A172 (cell line): ENCODE measurements at places on chromosomes 1 and 21. TPM values are rescaled to one million over a fixed set of nuclear protein-coding genes. Genes with fewer than 3 reads are reported as not detected.

FALEC gene
- 0.55 TPM in 1 of 2 replicates, not detected in the other for total RNA-seq

CLCC1 gene
- total RNA-seq, result 36.1 and 39.7 TPM in 2 replicates

MEX3A gene
- 11.2 and 12.5 TPM in 2 replicates for total RNA-seq

PTAFR gene
- not detected in 2 replicates for total RNA-seq

SCAF4 gene
- 3.9 and 5.7 TPM in 2 replicates for total RNA-seq

ABCG1 gene
- 2.5 and 2.9 TPM in 2 replicates for total RNA-seq

OTUD7B gene
- 15.6 and 19.7 TPM in 2 replicates for total RNA-seq

FMO1 gene
- total RNA-seq, result not detected in 2 replicates

ALDH4A1 gene
- 8.4 and 10.1 TPM in 2 replicates for total RNA-seq

C1orf105 gene
- total RNA-seq, result not detected in 2 replicates

LRRC7 gene
- total RNA-seq, result 0.28 and 0.43 TPM in 2 replicates

GRCh38 chr21:37405629-37406028 is 39.1 kb downstream of the DYRK1A start:
- DNase-seq, result no peak

GRCh38 chr21:28086861-28087581 is 905.7 kb downstream of the LTN1 start:
- no peak for DNase-seq

- no peak for DNase-seq
These were observed 79.5 kb downstream of the GRIK1 start for GRCh38 chr21:29860346-29860745.

DNA sequence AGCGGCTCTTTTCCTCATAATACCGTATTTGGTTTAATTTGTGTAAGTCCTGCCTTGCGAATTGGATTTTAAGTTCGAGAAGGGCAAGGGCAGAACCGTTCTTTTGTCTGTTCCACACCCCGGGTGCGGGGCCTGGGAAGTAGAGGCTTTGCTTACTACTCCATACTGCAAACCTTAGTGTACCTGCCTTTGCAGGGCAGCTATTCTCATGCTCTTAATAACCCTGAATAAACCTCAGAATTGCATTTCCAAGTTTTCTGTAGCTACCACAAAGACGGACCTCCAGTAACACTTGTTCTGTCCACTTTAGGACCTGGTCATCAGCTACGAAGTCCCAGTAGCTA is 657 bp upstream of the HNRNPU start:
- DNase-seq, result no peak

GRCh38 chr1:107531065-107531908 is 390.4 kb downstream of the NTNG1 start:
- no peak for DNase-seq

GRCh38 chr1:117173691-117174090 is 37.0 kb downstream of the VTCN1 start:
- no peak for DNase-seq

DNA sequence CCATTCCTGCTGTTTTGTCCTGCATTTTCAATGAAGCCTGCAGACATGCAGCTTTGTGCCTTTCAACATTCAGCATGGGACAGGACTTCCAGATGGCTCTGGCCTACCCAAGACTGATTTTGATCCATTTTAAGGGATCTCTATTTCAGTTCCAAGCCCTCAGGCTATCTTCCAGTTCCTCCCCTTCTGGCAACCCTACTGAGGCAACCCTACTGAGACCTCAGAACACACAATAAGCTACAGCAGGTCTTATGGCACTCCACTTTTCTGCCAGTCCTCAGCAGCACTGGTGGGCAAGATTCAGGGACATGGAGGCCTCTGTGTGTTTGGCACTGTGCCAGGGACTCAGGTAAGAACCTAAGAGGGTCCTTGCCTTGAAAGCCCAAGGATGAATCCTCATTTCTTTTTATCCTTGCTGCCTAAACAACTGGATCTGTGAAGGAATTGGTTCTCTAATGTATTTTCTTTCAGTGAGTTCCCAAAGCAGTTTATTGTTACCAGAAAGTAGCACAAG is 50.7 kb downstream of the MAB21L3 start:
- no peak for DNase-seq

DNA sequence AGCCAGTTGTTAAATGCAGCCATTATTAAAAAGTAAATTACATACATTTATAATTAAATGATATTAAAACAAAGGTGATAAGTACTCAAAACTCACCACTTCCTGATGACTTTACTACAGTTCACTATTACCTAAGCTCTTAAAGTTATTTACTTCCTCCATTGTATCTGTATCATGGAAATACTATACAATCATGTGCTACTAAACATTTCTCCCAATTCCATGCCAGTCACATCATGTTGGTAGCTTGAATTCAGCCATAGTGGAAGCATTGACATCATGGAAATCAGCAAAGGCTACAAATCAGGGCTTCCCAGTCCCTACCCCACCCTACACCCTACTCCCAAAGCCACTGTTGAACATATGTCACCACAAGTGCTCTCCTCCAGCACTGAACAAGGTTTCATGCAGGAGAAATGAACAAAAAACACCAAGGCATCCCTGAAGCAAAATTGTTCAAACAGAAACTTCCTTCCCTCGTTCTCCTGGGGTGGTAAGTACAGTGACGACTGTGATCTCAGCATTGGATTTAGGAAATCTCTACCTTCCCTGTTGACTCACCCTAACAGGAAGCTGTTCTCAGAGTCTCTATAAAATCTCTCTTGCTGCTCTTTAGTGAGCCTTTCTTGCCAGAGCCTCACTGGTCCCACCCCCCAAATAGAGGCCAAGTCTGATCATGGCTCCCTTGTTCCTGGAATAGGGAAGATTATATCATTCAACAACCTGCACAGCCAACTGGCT is 12.7 kb downstream of the VSIG8 start:
- DNase-seq, result peak; percentile 85

- no peak for DNase-seq
These were observed 15.4 kb upstream of the KIAA0040 start for GRCh38 chr1:175207971-175208370.

- no peak for DNase-seq
These were observed 51.2 kb upstream of the EDN2 start for GRCh38 chr1:41535716-41536115.

- DNase-seq, result peak; percentile 20
These were observed 2.7 kb downstream of the LCE1F start for GRCh38 chr1:152777510-152778137.

DNA sequence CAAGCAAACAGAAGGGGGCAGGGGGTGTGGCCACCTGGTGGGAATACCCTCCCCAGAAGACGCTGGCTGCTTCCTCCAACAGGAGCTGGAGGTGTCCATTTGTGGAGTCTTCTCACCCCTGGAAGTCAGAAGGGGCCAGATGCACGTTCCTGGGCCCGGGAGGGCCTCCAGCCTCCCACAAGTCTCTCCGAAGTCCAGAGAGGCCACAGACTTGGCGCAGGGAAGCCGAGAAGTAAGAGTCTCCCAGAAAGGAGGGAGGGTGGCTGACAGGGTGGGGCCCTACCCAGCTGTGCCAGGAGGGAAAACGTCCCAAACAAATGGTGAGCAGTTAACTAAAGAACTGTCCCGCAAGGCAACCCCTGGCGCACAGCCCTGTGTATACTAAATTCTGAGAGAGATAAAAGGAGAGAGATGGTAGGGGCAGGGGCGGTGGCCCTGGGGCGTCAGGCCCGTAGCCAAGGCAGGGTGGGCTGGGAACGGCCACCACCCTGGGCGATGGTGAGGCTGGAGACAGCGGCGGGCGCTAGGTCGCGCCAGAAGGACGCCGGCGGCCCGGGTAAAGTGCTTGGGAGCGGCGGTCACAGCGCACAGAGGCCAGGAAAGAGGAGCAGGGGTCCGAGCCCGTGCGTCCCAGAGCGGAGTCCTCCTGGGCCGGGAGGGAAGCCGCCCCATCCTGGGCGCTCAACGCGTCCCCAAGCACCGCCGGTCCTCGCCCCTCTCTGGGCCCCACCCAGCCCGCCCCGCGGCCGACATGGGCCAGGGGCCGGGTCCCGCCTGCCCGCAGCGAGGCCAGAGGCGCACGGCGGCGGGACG is 1.2 kb downstream of the CHD5 start:
- DNase-seq, result no peak

- DNase-seq, result no peak
These were observed 8.3 kb upstream of the PPM1J start for GRCh38 chr1:112723511-112723839.

GRCh38 chr1:231028682-231029081 is 11.4 kb downstream of the FAM89A start:
- DNase-seq, result no peak

- no peak for DNase-seq
These were observed 14.6 kb downstream of the MAP3K21 start for GRCh38 chr1:233342086-233342485.

GRCh38 chr1:68322096-68322495 is 89.8 kb upstream of the WLS start:
- no peak for DNase-seq

DNA sequence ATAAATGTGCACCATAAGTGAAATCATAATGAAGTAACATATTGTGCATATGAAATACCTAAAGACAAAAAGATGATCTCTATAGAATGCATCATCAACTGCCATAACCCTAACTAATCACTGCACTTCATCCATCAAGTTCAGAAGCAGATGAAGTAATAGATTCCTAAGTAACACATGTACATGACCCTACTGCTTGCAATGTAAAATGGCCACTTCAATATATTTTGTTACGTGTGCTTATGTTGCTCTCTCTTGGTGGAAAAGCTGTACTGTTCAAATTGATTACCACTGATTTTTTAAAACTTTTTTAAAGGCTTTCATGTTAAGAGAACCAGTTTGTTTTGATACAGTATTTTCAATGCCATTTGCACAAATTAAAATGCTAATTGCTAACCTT is 141.8 kb downstream of the TTLL7 start:
- DNase-seq, result no peak

DNA sequence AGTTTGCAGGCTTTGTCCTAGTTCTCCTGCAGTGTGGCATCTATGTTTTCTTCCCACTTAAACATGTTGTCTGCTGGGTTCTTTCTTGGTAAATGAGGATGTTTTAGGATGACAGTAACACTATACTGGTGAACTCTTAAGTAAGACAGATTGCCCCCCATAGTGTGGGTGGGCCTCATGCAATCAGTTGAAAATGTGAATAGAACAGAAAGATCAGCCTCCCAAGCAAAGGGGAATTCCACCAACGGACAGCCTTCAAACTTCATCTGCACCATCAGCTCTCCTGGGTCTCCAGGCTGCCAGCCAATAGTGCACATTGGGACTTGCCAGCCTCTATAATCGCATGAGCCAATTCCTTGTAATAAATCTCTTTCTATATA is 10.7 kb upstream of the TARBP1 start:
- DNase-seq, result no peak

DNA sequence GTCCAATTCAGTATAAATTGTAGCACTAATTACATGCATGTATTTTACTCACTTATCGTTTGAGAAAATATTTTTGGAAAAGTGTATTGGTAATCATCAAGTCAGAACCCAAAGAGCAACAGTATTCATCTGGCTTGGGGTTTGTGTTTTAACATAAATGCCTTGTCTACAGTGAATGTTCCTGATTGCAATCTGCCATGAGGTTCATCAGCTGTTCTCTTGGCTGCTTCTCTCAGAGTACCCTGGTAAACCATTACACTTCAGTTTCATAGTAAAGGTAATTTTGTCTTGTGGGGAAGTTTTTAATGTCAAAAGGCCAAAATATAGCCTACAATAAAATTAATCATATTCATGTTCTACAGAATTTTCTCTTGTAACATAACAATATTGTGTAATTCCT is 150.3 kb downstream of the IFI44 start:
- no peak for DNase-seq

GRCh38 chr1:218357211-218357892 is 12.2 kb downstream of the TGFB2 start:
- no peak for DNase-seq

GRCh38 chr21:36874665-36875064 is 91.8 kb downstream of the HLCS start:
- DNase-seq, result no peak

- no peak for DNase-seq
These were observed 81.4 kb downstream of the ETS2 start for GRCh38 chr21:38887062-38887686.

DNA sequence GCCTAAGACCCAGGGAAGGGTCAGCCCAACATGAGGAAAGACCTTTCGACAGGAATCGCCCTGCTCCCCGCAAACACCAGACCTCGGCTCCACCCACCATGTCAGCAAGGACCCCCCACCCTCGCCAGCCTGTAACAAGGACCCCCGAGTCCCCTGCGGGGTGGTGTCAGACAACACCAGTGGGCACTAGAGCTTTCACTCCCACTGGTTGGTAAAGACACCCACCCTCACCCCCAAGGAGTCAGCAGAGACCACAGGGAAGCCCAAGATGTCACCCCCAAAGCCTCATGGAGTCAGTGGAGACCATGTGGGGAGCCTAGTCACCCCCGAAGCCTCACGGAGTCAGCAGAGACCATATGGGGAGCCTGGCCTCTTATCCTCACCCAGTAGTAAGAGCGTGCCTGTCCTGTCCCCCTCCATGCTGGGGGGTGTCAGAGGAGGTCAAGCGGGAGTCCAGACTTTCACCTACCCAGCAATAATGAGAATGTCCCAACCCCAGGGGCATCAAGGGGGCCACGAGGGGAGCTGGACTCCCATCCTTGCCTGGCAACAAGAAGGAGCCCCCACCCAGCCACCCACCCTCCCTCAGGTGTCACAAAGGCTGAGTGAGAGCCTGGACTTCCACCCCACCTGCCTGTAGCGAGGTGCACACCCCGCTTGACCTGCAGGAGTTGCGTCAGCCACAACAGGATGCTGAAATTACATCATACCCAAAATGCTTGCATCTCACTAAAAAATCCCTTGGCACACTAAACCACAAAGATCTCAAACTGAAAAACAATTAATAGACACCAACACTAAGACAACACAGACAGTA is 24.8 kb downstream of the SLC19A1 start:
- DNase-seq, result no peak

GRCh38 chr1:167509587-167509986 is 8.7 kb downstream of the CD247 start:
- no peak for DNase-seq
